ENCODE measurements at places on chromosomes 7 and 10.
A peak's percentile ranks its signal among the peaks of the same experiment; 100 is the strongest.

GRCh38 chr10:121835376-121835775 is 92.5 kb downstream of the ATE1 start:
- no peak for DNase-seq

GRCh38 chr10:65544756-65545155 is 1381.1 kb upstream of the LRRTM3 start:
- DNase-seq, result no peak

DNA sequence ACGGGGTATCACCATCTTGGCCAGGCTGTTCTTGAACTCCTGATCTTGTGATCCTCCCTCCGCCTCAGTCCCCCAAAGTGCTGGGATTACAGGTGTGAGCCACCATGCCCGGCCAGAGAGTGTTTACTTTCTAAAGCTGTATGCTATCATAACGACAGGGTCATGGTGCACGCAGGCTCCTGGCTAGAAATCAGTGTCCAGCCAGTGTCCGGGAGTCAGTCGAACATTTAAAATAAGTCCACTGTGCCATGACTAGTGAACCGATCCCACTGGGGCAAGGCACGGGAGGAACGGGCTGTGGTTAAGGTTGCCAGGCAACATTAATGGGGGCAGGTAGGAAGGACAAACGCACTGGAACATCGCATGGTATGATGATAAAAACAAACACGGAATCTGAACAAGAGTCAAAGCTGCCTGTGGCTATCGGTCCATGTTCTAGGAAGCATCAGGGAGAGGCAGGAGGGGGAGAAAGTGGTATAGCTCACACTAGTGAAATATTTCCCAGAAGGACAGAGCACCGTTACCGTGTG is 89.0 kb upstream of the SEPHS1 start:
- no peak for DNase-seq

DNA sequence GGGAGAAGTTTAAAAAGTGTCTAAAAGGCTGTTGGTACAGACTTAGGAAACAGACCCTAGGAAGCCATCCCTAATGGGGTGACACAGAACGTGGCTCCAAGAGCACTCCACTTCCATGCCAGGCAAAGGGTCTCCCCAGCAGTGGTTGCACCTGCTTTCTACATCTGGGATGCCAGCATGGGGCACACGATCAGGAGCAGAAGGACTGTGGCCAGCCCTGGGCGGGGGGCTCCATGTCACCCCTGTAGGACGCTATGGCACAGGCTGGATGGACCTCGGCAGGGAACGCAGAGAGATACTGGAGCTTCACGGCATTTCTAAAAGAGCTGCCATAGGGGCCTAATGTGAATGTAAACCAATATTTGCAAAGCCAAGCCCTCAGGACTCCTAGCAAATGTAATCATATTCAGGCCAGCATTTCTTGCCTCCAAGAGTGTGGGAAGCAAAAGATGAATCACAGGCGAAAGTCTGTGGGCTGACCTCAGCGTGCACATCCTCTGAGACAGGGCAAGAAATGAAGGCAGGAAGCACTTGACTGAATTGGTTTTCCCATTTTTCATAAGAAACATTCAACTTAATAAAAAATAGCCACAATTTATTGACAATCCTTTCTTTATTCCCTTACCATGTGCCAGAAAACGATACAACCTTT is 93.9 kb downstream of the ATXN7L1 start:
- peak; percentile 47 for DNase-seq

GRCh38 chr7:135775230-135775629 is 26.6 kb upstream of the FAM180A start:
- DNase-seq, result no peak

DNA sequence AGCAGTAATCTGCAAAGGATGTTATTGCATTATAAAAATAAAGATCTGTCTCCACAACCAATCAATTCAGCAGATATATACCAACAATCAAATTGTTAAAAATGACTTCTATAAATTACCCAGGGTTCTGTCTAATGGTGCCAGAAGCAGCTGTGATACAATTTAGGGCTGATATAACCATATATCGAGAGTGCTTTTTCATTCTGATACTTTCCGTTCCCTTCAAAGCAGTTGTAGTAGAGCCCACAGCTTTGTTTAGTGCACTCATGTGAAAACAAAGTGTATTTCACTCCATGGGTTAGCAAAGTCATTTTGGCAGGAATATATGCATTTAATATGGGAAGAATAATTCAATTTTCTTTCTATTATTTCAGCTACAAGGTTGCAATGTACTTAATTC is 83.1 kb upstream of the CHCHD3 start:
- DNase-seq, result no peak

DNA sequence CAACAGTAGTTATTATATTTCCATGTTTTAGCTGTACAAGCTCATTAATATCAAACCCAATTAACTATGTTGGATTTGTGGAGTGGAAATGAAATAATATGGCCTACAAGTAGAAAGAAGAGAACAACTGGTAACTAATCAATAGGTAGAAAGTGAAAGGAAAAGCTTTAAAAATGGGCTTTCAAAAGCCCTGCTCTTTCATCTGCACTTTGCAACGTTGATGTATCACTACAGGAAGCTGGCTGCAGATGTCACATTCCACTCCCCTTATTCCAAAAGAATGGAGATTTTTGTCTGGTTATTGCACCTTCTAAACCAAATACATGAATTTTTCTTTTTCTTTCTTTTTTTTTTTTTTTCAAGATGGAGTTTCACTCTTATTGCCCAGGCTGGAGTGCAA is 11.7 kb upstream of the MKI67 start:
- no peak for DNase-seq

DNA sequence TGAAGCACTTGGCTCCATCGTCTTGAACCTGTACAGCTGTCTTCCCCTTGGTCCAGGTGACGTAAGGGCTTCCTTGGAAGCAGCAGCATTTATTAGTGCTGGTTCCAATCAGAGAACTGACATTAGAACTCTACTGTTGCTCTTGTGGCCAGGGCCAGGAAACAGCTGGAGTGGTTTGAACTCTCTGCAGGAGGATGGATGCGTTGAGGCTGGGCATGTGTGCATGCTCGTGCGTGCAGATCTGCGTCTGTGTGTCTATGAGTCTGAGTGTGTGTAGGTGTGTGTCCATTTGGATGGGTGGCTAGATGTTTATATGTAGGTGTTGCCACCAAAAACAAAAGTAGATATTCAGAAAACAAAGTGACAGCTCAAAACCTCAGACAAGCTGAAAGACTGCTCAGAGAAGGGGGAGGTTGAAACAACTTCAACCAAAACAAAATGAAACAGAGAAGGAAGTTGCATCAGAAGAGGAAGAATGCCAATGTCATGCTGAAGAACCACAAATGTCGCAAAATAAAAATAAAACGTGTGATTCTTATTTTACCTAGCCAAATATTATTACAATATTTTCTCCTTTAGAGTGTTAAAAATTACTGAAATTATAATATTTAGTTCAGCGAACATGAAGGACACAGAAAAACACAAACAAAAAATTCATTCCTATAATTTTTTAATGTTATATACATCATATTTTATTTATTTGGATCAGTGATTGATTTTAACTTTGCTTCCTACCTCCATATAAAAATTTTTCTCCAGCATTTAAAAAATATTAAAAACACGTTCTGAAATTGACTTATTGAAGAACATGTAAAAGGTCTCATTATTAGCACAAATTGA is 96.1 kb upstream of the MKLN1 start:
- peak; percentile 56 for DNase-seq

GRCh38 chr7:74320645-74321221 is 31.5 kb downstream of the CLIP2 start:
- no peak for DNase-seq

DNA sequence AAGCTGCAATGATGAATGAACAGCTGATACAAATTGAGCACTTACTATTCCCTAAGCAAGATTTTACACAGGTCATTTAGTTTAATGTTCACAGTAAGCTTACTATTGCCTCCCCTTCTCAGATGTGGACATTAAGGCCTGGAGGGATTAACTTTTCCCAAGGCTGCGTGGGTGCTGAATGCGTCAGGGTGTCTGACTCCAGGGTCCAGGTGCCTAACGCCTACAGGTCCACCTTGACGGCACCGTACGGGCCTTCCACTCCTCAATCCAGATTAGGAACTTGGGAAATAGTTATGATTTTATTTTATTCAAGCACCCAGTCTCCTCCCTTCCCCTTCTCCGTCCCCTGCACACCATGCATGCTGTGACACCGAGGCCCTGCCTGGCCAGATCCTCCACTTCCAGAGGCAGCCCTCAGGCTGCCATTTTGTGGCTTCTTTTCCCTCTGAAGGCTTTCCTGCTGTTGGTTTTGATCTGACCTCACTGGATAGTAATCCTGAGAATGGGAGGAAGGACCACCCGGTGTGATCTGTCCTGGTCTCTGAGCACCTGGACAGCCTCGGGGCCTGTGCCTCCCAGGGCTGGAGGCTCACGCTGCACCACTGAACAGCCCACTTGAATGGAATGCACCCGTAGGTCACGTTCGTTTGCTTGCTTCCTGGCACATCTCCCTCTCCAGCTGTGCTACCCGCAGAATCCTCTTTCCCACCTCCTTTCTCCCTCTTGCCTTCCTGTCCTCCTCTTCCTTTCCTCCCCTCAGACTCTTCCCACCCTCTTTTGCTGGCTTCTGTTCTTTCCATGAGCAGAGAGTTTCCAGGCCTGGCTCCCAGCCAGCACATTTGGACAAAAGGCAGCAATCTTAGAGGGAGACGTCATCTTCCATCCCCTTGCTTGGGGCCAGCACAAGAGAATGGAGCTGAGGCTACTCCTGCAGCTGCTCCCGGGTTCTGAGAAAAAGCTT is 14.4 kb downstream of the DENND2A start:
- no peak for DNase-seq

- DNase-seq, result no peak
These were observed 124.4 kb downstream of the PON1 start for GRCh38 chr7:95199779-95200558.

- no peak for DNase-seq
These were observed 21.4 kb downstream of the DNAJB12 start for GRCh38 chr10:72333112-72334015.

GRCh38 chr7:129367700-129368388 is 66.4 kb upstream of the STRIP2 start:
- DNase-seq, result peak; percentile 81

- no peak for DNase-seq
These were observed 828.7 kb downstream of the TYW1 start for GRCh38 chr7:67825356-67825755.

DNA sequence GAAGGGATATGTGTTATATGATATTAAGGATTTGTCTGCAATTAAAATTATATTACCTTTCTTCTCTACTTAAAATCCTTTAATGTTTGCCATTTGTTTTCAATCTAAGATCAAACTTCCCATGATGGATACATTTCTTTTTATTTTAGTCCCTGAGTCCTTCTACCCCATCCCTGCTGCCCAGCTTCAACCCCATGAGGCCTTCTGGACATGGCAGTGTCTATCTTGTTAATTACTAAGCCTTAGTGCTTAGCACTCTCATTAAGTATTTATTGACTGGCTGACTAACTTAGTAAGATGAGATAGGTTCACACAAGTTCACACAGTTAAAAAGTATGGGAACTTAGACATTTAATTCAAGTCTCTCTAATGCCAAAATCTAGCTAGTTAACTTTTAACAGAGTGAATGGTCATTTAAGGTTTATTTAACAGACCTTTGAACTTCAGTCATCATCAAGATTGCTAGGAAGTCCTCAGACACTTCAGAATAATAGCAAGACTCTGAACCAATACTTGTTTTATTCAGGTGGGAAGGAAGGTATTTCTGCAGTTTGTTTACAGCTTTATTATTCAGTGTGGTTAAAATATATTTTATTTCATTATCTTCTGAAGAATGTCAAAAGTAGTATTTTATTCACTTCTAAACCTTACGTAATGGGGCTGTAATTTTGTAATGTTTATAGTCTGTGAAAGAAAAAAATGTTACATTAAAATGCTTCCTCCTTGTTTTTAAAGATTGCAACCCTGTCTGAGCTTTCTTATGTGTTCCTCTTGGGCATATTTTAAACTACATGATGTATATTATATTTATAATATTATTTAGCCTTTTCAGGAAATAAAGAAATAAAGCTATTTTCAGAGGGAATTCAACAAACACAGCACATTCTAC is 848.9 kb downstream of the REEP3 start:
- DNase-seq, result no peak

DNA sequence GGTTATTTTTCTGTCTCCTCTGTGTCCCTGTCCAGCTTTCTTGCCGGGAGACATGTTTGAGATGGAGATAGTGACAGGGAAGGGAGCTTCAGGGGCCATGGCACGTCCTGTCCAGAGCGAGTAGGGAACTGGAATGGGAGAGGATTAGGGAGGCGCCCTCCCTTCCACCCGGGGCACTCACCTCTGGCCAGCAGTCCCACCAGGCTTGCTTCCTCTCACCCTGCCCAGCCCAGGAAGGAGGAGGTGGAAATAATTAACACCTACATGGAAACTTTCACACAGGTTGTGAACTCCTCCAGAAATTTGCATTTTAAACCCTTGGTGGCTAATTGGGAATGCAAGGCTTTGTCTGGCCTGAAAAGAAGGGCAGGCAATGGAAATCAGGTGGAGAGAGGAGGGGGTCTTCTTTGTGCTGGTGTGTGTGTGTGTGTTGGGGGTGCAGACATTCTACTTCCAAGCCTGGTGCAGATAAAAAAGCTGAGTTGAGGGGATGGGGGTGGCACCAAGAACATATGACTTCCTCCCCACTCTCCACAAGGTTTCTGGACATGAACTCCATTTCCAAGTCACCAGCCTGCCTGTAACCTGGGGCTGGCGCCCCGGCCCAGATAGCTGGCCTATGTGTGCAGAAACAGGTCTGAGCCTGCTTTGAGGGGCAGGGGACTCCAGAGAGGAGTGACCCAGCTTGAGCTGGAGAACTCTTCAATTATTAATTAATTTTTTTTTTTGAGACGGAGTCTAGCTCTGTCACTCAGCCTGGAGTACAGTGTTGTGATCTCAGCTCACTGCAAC is 199.4 kb downstream of the CYP26A1 start:
- no peak for DNase-seq

- DNase-seq, result no peak
These were observed 737.1 kb downstream of the INHBA start for GRCh38 chr7:40965774-40966173.

- DNase-seq, result no peak
These were observed 41.1 kb downstream of the MINPP1 start for GRCh38 chr10:87545783-87546182.

DNA sequence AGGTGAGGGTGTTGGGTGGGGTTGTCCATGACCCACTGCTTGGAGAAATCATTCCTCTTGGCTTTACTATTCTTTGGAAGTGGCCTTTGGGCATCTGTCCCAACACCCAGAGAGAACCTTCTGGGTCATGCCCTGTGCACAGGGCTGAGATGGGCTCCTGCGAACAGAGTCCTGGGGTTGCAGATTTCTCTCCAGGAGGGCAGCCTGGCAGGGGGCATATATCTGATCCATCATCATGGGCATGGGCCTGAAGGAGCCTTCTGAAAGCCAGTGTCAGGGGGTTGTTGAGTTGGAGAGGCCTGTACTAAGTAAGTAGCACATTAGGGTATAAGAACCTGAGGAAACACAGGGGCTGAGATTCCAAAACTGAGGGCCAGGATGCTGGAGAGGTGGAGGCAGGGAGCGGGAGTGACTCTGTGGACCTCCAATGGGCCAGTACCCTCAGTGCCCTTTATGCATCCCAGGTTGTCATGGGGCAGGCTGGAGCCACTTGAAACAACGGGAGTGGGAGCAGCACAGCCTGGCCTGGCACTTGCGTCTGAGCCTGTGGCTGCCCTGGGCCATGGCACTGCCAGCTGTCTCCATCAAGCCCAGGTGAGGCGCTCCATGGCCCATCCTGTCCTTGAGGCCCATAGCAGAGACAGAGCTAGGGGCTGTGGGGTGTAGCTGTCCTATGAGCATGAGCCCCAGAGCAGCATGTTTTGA is 203.7 kb downstream of the GRID1 start:
- no peak for DNase-seq

- DNase-seq, result no peak
These were observed 121.8 kb upstream of the AFAP1L2 start for GRCh38 chr10:114526126-114526503.

GRCh38 chr10:61628875-61629513 is 33.7 kb upstream of the CABCOCO1 start:
- DNase-seq, result no peak

- DNase-seq, result no peak
These were observed 8.5 kb upstream of the C10orf105 start for GRCh38 chr10:71727738-71728737.
